MCF 10A (cell line): ENCODE measurements at places on chromosomes 5 and 9. TPM values are rescaled to one million over a fixed set of nuclear protein-coding genes. Genes with fewer than 3 reads are reported as not detected.

The GPBP1 gene
- total RNA-seq: 63.6 and 66.5 TPM in 2 replicates

The GABBR2 gene
- total RNA-seq: not detected in 2 replicates

The SHISAL2B gene
- total RNA-seq: not detected in 2 replicates

The LVRN gene
- 0.71 and 0.77 TPM in 2 replicates for total RNA-seq

The PNPLA7 gene
- 0.86 and 1.2 TPM in 2 replicates for total RNA-seq

The MELK gene
- total RNA-seq: 25.6 and 33.3 TPM in 2 replicates

The SPINK6 gene
- 0.56 and 1.9 TPM in 2 replicates for total RNA-seq

The TEK gene
- total RNA-seq: 0.71 and 0.91 TPM in 2 replicates

The ADGRD2 gene
- total RNA-seq: not detected in 2 replicates

The TTC16 gene
- 0.19 and 0.32 TPM in 2 replicates for total RNA-seq

The COX7C gene
- 402 and 460 TPM in 2 replicates for total RNA-seq

The KIF27 gene
- total RNA-seq: 9.4 and 10.0 TPM in 2 replicates

The TLX3 gene
- not detected in 2 replicates for total RNA-seq

The SYK gene
- total RNA-seq: 5.9 and 6.7 TPM in 2 replicates

The SLC25A2 gene
- total RNA-seq: 0.37 and 0.79 TPM in 2 replicates

The NR2F1 gene
- total RNA-seq: 1.4 and 1.7 TPM in 2 replicates

The ROR2 gene
- 0.10 and 0.84 TPM in 2 replicates for total RNA-seq

The KCNMB1 gene
- total RNA-seq: not detected in 2 replicates

The DBN1 gene
- 149 and 165 TPM in 2 replicates for total RNA-seq

The C5orf63 gene
- total RNA-seq: 10.8 and 11.1 TPM in 2 replicates

The PTTG1 gene
- total RNA-seq: 87.0 and 119 TPM in 2 replicates

The GRXCR2 gene
- not detected in 2 replicates for total RNA-seq

The MLANA gene
- total RNA-seq: not detected in 2 replicates

The MSMP gene
- not detected in 2 replicates for total RNA-seq

The PKN3 gene
- 1.1 TPM in 2 replicates for total RNA-seq

The ZDHHC11B gene
- 0.17 TPM in 1 of 2 replicates, not detected in the other for total RNA-seq

The PCDHGB2 gene
- total RNA-seq: 0.61 and 0.88 TPM in 2 replicates

The SLCO6A1 gene
- not detected in 2 replicates for total RNA-seq

The SHROOM1 gene
- total RNA-seq: 20.5 and 22.7 TPM in 2 replicates

The IL7R gene
- total RNA-seq: 0.26 and 0.44 TPM in 2 replicates

The FOXD4L6 gene
- 0.30 and 0.69 TPM in 2 replicates for total RNA-seq

The PCDHGA12 gene
- 0.79 and 0.91 TPM in 2 replicates for total RNA-seq

The DRD1 gene
- total RNA-seq: not detected in 2 replicates

The TMEM215 gene
- total RNA-seq: not detected in 2 replicates

The FSTL4 gene
- total RNA-seq: 0.12 TPM in 1 of 2 replicates, not detected in the other

The ARHGEF39 gene
- 2.9 and 5.1 TPM in 2 replicates for total RNA-seq

The TAF11L10 gene
- not detected in 2 replicates for total RNA-seq

The ZFP2 gene
- total RNA-seq: 0.49 and 0.54 TPM in 2 replicates

The CER1 gene
- not detected in 2 replicates for total RNA-seq

The PLPPR1 gene
- total RNA-seq: not detected in 2 replicates

The SMIM33 gene
- total RNA-seq: not detected in 2 replicates
